ENCODE measurements at places on chromosomes 16 and 17.

DNA sequence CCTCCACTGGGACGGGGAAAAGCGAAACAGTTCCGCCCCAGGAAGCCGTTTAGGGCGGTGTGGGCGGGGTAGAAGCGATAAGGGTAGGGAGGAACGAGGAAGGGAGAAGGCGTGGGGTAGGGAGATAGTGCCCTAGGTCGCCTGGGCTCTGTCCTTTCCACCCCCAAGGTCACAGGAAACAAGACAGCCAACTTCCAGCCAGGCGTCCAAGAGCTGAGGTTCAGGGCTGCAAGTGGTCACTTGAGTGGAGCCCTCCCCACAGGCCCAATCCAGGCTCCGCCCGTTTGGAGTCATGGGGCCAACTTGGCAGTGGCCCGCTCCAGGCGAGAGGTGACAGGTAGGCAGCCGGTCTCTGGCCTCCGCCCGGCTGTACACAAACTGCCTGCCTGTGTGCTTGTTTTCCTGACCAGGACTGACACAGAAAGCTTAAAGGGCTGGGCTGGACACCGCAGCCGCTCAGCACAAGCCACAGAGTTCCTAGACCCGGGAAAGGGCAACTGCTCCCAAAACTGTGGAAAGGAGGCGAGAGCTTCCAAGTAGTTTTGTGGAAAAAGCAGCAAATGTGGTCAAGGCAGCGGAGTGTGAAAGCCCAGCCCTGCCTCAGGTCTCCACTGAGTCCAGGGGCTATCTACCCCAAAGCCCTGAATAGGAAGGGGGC, at the start of gene RILP:
TSS of gene RILP (minus strand) at position 23 of the 658 bp plus-strand sequence. CDS start 62 bp downstream, outside the sequence.
- DNase-seq: no peak

DNA sequence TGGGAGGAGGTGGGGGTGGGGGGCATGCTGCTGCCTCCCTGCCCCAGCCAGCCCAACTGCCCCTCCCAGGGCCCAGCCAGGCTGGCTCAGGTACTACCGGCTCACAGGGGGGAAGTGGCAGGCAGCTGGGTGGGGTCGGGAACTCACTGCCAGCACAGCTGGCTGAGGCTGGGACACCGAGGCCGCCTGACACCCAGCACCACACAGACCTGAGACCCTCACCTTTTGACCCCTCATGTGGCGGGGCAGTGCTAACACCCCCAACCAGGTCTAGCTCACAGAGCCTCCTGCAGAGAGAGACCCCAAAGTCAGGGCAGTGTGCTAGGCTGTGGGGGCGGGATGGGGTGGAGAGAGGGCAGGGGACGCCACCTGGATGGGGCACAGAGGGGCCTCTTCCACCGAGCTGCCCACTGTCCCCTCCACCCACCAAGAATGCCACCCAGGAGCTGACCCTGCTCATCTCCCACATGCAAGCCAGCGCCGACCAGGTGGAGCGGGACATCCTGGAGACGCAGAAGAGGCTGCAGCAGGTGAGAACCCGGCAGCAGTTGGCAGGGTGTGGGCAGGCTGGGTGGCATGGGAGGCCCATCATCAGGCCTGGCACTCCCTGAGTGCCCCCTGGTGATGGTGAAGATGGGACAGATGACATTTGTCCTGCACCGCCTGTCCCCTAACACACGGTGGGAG, 3.0 kb downstream of the EVPLL start:
- DNase-seq: no peak

- no peak for DNase-seq
Measured at GRCh38 chr16:20735490-20735889, 6.1 kb downstream of the THUMPD1 start.

DNA sequence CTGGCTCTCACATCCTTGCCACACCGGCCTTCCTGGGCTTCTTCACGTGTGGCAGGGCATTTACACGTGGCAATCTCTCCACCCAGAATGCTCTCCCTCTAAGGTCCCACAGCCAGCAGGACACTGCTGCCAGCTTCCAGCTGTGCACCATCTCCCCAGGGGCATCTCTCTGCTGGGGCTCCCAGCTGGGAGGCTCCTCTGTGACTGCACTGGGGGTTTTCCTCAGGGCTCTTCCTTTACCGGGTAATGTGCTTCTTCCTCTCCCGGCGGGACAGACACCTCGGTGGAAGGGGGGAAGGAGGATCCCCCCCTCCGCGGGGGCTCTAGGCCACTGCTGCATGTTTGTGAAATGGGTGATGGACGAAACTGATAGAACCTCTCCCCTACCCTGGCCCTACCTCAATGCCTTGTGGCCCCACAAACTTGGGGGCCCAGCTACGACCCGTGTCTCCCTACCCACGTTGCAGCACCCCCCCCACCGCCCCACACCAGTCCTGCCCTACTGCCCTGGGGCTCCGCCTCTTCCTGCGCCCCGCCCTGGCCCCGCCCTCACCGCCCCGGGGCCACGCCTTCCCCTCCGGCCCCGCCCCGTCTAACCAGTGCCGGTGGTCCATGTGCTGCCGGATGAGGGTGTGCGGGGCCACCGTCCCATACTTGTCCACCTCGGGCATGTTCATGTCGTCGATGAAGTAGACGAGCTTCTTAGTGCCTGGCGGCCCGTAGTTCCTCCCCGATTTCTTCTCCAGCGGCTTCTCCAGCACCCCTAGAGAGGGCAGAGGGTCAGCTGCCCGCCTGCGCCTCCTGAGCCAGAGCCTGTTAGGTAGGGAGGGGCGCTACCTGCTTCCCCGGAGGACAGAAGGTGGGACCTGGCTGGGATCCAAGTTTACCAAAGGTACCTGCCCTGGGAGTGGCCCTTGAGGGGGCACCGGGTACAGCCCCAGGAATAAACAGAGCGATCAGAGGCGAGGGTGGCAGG, 92.6 kb downstream of the DNAH17 start:
- DNase-seq: peak; percentile 38

GRCh38 chr17:28610376-28610775, 3.6 kb downstream of the RSKR start:
- DNase-seq: no peak

DNA sequence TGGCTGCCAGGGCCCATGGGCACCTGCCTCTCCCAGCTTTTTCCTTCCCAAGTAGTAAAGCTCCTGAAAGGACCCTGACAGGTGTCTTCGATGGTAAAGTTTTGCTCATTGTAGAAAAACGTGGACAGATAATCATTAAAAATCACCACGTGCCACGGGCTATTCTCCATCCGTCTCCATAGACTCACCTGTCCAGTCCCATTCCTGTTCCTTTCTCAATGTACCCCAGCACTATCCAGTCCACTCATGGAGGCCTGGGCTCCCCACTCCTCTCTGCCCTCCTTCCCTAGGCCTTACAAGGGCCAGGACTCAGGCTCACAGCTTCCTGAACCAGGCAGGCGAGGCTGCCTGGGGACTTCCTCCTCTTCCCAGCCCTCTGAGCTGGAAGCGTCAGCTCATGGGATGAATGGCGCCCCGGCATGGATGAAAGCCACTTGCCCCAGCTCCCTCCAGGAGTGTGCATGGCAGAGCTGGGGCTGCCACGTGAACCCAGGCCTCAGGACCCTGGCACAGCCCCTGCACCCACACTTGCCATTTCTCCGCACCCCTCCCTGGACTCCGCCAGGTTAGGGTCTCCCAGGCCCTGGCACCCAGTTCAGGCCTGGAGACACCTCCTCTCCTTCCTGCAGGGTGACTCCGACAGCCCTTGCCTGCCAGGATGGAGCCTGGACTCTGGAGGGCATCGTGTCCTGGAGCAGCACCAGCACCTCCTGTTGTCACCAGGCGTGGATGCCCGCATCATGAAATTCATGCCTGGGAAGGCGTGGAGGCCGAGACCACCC, 8.8 kb downstream of the CTRB1 start:
- no peak for DNase-seq

- no peak for DNase-seq
Measured at GRCh38 chr16:20259541-20259940, 67.8 kb downstream of the GP2 start.

GRCh38 chr17:13569398-13570123, 32.2 kb downstream of the HS3ST3A1 start:
- DNase-seq: no peak

DNA sequence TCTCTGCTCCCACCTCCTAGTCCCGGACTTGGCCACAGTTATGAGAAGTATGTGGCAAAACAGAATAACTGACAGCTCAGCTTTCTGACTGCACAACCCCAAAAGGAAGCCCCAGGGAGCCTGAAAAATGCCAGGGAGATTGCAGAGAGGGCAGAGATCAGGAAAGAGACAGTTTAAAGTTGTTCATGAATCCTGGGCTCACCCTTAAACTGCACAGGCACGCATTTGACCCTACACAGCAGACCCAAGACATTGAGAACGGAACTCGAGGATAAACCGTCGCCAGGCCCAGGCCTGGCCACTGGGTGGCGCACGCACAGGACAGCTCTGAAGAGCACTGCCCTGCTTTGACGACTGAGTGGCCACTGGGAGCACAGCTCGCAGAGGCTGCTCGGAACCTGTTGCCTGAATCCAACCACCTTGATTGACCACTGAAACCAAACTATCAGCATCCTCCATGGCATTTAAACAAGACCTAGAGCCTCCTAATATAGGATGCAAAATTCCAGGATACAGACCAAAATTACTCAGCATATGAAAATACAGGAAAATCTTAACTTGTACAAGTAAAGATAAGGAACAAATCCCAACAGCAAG, 114.0 kb downstream of the C16orf95 start:
- peak; percentile 5 for DNase-seq

DNA sequence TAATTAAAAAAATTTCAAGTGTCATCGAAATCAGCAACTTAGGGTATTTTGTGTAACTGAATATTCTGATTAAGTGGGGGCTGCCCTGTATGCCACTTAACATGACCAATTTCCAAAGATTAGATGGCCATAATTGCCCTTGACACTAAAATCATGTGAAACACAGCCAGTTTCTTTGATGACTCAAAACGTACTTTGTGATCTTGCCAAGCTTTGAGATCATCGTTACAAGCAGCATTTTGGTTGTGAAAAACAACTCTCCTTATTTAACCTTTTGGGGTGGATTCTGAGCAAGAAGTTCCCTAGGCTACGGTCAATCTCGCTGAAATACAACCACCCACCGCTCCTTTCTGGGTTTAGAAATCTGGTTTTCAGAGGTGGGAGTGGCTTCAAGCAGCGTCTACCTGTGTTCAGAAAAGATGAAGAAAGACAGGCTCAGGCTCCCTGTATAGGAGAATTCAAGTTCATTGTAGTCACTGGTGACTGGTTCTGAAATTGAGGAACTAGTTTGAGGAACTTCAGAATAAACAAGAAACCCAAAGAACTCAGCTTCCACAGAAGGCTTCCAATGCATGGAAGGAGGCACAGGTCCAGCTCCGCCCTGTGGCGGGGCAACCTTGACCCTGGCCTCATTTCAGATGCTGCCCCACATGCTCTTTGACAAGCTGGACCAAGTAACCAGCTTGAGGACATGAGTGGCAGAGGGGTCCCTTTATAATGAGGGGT, 9.4 kb downstream of the MAP3K14 start:
- DNase-seq: no peak

DNA sequence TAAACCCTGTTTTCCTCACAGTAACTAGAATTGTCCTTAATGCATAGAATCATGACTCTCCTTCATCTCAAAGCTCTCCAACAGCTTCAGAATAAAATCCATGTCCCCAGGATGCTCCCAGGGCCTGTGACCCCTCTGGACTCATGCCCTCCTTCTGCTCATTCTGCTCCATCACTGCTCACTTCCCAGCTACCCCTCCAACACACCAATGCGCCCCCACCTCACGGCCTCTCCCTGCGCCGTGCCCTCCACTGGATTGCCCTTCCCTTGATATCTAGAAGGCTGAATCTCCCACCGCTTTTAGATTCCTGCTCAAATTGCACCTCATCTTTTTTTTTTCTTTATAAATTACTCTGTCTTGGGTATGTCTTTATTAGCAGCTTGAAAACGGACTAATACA, 12.6 kb upstream of the TMEM220 start:
- no peak for DNase-seq

DNA sequence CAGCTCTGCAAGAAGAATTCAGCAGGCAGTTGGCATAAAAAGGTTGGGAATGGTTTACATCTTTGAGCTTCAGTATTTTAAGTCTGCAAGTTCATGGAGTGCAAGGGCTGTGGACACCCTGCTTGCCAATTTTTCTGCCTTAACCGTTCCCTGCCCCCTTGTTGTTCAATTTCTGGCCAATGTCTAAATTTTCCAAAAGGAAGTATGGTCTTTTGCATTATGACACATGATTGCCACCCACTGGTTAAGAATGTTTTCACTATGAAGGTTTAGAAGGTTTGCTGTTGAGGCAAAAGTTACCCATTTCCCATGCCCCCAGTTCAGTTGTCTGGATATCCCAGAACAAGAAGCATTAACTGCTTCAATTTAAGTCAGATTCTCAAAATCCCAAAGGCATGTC, 441.9 kb downstream of the CDH13 start:
- DNase-seq: no peak

DNA sequence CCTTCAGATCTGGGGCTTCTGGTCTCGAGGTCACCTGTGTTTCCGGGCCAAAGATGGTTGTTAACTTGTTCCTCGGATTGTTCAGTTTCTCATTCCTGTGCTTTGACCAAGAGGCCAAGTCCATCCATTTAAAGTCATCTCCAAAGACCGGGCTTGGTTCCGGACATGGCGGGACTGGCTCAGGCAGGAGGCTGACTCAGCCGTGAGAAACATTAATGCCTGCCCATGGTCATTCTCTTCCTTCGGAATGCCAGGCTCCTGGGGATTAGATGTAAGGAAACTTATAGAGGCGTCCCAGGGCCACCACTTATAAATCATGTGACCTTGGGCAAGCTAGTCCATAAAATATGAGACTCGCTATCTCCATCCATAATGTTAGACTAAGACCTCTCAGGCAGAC, 13.6 kb upstream of the NKD1 start:
- DNase-seq: no peak

- DNase-seq: no peak
Measured at GRCh38 chr17:39071573-39071972, 79.9 kb downstream of the PLXDC1 start.

DNA sequence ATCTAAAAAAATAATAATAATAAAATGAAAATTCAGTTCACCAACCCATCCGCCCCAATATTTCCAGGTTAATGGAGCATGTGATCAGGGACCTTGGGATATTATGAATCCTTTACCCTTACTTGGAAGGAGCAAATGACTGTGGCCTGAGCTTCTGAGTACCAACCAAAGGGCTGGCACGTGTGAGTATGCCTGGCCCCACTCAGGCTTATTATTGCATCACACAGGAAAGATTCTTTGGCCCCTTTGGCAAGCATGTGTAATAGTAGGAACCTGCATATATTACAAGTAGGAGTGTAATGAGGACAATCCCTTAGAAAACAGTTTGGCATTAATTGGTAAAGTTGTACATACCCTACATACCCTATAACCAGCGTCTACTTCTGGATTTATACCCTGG, 7.2 kb upstream of the C17orf78 start:
- no peak for DNase-seq

DNA sequence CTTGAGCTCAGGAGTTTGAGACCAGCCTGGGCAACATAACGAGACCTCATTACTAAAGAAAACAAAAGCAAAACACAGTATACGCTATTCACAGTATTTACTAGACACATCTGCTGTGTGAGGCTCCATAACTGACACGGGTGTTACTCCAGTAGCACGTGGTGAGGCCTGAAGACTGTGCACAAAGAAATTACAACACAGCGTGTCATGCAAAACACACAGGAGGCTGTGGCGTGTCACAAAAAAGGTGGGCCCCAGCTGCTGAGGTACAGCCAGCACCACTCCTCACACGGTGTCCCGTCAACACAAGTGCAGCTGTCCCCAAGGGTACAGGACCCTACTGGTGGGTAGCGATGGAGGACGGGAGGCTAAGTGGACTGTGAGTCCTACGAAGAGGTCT, 2.7 kb downstream of the CYBC1 start:
- no peak for DNase-seq
